ENCODE measurements at places on chromosomes 6 and 20.
A peak's percentile ranks its signal among the peaks of the same experiment; 100 is the strongest.

DNA sequence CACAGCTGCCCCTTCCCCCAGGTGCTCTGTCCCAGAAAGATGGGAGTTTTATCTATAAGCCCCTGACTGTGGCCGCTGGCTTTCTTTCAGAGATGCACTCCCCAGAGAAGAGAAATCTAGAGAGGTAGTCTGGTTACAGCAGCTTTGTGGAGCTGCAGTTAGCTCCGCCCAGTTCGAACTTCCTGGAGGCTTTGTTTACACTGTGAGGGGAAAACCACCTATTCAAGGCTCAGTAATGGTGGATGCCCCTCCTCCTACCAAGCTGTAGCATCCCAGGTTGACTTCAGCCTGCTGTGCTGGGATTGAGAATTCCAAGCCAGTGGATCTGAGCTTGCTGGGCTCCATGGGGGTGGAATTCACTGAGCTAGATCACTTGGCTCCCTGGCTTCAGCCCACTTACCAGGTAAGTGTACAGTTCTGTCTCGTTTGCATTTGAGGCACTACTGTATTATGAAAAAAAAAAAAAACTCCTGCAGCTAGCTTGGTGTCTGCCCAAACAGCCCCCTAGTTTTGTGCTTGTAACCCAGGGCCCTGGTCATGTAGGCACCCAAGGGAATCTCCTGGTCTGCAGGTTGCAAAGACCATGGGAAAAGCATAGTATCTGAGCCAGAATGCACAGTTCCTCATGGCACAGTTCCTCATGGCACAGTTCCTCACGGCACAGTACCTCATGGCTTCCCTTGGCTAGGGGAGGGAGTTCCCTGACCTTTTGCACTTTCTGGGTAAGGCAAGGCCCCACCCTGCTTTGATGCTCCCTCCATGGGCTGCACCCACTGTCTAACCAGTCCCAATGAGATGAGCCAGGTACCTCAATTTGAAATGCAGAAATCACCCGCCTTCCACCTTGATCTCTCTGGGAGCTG, 275.0 kb downstream of the CENPW start:
- DNase-seq = no peak

GRCh38 chr6:15708231-15708630, 45.4 kb upstream of the DTNBP1 start:
- DNase-seq = no peak

GRCh38 chr6:139448998-139449610, 74.7 kb upstream of the CITED2 start:
- DNase-seq = no peak

DNA sequence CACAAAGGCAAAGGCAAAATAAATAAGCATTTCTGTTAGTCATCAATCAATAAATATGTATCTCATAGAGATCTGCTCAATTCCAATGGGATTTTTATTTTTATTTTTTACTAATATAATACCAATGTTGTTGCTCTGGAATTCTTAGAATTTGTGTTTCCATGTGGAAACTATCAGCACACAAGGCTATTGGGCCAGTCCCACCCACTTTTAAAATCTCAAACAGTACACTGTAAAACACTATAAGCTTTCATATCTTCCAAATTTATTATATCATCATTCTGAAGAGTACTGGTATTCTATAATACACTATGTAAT, 563.8 kb upstream of the MARCKS start:
- no peak for DNase-seq

DNA sequence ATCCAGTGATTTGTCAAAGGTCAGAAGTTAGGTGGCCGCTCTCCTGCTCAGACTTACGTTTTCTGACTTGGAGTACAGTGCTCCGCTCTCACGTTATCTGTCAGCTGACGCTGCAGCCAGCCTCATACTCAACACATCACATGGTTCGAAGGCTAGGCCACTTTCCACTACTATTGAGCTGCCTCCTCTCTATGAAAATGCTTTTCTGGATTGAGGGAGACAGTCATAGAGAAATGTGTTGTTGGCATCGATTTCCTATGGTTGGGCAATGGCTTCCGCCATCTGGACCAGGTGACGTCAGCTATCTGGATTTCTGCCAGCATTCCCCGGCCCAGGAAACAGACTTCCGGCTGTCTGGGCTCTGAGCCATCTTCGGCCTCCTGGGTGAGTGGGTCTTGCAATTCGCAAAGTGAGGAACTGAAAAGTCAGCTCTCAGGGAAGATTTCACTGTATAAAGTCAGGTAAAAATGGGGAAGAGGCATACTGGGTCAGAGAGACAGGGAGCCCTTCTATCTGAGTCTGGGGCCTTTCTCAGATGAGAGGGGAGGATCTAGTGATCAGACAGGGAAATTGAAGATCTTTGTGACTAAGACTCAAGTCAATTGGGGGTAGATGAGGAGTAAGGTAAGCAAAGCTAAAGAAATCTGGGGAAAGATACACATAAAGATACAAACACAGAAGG, 37.5 kb upstream of the IER3 start:
- no peak for DNase-seq

GRCh38 chr6:42702200-42702599, 20.2 kb downstream of the PRPH2 start:
- no peak for DNase-seq

GRCh38 chr6:28651161-28651560, 125.5 kb downstream of the GPX5 start:
- DNase-seq = no peak

- no peak for DNase-seq
These were observed 7.9 kb downstream of the CNKSR3 start for GRCh38 chr6:154502553-154502952.

- DNase-seq = no peak
These were observed 62.7 kb downstream of the SLC24A3 start for GRCh38 chr20:19275038-19275629.

- no peak for DNase-seq
These were observed 427.1 kb upstream of the NOX3 start for GRCh38 chr6:155882527-155883333.

DNA sequence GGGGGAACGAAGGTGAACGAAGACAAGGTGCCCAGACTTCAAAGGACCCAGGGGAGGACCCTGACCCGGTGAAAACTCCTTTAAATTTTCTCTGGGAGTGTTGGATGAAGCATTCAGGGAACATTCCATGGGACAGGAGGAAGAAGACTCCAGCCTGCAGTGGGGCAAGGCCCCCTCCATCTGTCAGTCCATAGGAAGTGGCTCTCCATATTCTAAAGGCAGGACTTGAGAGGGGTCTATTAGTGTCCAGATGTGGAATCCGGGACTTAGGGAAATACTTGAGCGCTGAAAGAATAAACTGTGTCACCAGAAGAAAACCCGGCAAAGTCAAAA, 3.2 kb upstream of the BPIFA2 start:
- DNase-seq = no peak

DNA sequence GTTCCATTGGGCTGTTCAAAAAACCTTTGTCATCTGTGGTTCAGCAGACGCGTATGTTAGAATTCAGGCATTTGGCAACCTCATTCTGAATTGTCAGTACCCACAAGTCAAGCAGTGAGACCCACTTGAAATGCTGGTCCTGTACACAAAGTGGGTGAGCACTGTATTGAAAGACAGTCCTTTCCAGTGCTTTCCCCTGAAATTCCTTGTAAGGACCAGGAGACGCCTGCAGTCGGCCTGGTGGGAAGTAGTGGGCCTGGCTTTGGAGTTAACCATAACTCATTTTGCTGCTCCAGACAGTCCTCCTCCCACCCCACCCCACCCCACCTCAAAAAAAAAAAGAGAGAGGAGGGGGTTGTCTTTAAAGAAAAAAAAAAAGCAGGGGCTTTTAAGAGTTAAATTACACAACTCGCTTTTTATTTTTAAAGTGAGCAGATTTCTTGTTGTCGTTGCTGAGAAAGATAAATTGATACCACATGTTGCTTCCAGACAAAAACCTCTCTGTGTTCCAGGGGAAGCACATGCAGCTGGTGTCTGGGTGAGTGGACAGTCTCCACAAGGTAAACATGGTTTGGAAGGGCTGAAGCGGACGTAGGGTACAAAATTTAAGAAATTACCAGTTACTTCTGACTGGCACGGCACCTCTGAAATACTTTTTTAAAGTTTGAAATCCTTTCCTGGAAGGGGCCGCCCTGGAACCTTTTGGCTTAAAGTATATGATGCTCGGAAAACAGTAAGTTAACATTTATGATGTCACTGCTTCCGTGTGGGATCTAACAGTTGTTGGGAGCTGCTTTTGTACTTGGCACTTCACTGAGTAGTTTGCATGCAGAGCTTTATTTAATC, 95.3 kb downstream of the FOXO3 start:
- DNase-seq = no peak

GRCh38 chr6:137927777-137928218, 60.7 kb downstream of the TNFAIP3 start:
- DNase-seq = peak; percentile 51

- no peak for DNase-seq
These were observed 92.8 kb downstream of the MRPL14 start for GRCh38 chr6:44034391-44034861.

GRCh38 chr6:157555455-157556143, 174.6 kb downstream of the ZDHHC14 start:
- no peak for DNase-seq

DNA sequence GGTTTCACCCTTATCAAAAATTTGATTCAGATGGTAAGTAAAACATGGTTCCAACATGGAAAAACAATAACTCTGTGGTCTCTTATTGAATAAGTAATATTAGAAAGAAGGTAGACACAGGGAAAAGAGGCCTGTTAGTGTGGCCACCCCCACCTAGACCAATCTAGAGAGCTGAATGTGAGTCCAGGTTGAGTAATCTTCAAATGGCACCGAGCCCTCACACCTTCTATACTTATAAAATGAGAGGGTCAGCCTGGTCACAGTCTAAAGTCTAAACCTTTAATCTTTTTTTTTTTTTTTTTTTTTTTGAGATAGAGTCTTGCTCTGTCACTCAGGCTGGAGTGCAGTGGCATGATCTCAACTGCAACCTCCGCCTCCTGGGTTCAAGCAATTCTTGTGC, 6.9 kb downstream of the FAM184A start:
- DNase-seq = no peak

DNA sequence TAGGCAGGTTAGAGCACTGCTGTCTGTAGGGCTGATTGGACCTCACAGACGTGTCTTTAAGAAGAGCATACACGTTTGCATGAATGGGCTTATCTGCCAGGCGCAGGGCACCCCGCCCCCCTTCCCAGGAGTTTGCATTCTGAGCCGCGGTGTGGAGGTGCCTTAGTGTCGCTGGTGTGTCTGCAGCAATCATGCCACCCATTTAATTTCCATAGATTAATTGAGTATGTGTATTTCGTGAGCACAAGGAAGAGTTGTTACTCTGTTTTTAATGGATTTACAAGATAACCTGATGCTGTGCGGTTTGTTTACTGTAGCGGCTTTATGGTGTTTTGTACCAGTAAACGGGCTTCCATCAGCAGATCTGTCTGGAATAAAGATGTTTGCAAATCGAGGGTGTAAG, 107.7 kb downstream of the ZDHHC14 start:
- DNase-seq = no peak

- DNase-seq = no peak
These were observed 11.7 kb upstream of the SIRPG start for GRCh38 chr20:1669304-1669703.

- no peak for DNase-seq
These were observed 42.8 kb downstream of the IL20RA start for GRCh38 chr6:137001977-137002302.

DNA sequence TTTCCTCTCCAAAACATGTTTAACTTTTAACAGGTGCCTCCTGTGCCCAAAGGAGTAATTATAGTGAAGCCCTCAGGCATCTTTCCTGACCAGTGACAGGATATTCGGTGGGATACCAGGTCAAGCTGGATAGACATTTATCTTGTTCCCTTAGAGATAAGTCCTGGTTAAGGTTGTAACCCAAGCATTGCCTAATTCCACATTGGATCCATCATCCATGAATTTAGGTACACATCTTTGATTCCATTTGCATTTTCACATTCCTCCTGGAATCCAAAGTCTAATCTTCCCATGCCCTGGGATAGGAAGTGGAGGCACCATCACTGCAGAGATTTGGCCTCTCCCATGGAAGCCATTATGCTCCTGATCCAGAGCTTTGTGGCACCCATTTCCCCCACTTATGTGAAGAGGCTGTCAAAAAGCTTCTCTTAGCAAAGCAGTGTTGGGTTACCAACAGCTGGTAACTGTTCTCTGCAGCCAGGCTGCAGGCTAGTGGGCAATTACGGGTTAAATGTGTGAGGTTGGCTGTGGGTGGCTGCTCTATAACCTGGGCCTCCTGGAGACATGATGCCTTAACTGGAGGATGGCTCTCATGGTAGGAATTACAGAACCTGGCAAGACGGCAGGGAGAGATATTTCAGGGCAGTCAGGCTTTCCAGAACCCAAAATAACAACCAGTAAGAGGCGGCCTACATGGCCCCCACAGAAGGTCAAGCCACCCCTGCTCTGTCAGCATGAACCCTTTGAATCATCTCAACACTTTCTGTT, 96.9 kb upstream of the VGLL2 start:
- no peak for DNase-seq

- no peak for DNase-seq
These were observed 72.9 kb downstream of the SLC22A3 start for GRCh38 chr6:160420969-160421556.

GRCh38 chr20:25279403-25279802, 31.5 kb downstream of the PYGB start:
- no peak for DNase-seq

DNA sequence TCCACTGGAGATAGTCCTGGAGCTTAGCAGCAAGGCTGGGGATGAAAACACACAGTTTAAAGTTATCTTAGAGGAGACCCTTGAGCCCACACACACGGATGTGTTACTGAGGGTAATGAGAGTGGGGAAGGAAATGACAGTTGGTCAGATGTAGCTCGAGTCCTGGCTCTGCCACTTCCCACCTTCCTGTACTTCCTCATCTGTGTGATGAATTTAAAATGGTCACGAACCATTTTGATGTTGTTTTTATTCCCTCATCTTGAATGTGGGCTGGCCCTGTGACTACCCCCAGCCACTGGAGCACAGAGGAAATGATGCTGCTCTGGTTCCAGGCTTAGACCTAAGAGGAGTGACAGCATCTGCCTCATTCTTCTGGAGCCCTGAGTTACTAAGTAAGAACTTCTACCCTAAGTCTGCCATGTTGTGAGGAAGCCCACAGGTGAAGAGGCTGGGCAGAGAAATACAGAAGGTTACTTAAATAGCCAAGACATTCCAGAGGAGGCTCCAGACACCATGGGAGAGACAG, 141.2 kb downstream of the NRN1 start:
- no peak for DNase-seq

GRCh38 chr6:140303218-140303949, 928.9 kb upstream of the CITED2 start:
- no peak for DNase-seq

- no peak for DNase-seq
These were observed 138.7 kb upstream of the MYLIP start for GRCh38 chr6:15990179-15990578.

DNA sequence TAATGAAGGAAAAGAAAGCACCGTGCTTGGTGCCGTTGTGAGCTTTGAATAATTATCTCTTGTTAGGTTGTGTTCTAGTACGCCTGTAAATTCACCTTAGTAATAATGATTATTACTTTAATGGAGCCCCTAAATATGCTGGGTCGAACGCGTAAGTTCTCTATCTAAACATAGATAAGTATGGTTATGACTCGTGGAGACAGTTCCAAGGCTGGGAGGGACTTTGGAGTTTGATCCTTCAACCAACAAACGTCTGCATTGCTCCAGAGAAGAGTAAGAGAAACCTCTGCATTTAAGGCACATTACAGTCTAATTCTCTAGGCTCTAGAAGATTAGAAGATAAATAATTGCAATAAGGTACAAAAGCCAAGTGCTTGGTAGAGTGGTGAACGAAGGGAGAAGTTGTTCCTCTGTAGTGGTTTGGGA, 514 bp downstream of the ACOT13 start:
- no peak for DNase-seq
